ENCODE measurements at places on chromosomes 6 and 20.

DNA sequence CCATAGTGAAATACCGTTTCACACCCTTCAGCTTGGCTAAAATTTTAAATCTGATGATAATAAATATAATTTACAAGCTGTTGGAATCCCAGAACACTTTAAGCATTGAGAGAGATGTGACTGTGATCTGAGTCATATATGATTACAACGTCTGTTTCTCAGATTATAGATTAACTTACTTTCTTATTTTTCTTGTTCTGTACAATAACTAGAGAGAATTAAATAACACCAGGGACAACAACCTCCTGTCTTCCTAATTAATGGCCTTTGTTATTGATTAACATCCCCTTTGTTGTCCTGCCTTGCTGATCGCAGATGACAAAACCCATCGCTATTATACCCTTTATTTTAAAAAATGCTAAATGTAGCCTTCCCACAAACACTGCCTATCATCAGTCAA, 87.8 kb upstream of the EZR start:
- DNase-seq, result no peak

GRCh38 chr6:141173529-141173928, 959.2 kb upstream of the GJE1 start:
- DNase-seq, result no peak

GRCh38 chr6:101847690-101848089, 454.2 kb downstream of the GRIK2 start:
- DNase-seq, result no peak

DNA sequence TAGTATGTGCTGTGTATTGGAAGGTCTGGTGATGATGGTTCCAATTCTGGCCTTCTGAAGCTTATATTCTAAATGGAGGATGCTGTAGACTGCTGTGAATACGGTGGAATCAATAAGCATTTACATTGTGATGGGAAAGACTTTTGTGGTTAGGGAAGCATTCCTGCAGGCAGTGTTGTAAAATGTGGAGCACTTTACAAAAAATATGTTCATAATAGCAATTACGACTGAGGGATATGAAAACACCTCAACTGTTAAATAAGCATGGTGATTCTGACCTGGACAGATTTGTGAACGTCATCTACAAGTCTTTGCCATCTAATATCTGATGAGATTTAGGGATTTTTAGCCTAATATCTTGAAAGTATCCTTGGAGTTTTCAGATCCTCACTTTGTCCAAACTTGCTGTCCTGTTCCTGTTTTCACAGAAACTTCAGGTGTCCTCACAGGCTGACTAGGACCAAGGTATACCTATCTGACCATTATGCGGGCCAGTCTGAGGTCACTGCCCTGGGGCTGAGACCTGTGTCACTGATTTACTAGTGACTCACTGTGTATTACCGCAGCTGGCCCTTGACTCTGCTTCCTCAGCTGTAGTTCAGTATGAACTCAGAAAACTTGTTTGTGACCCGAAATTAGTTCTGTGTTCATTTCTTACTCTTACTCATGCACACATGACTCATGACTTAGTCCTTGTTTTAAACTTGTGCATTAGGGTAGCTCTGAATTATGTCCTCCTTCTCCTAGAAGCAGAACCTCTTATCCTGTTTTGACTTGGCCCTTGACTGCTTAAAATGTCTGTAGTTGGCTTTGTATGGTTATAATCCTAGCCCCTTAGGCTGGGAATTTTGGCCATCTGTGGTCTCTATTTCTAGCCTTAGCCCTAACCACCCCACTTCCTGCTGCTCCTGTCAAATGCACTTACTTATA, 343.0 kb downstream of the CDKAL1 start:
- peak; percentile 33 for DNase-seq

- DNase-seq, result no peak
These were observed 279.6 kb upstream of the JARID2 start for GRCh38 chr6:14966096-14966905.

DNA sequence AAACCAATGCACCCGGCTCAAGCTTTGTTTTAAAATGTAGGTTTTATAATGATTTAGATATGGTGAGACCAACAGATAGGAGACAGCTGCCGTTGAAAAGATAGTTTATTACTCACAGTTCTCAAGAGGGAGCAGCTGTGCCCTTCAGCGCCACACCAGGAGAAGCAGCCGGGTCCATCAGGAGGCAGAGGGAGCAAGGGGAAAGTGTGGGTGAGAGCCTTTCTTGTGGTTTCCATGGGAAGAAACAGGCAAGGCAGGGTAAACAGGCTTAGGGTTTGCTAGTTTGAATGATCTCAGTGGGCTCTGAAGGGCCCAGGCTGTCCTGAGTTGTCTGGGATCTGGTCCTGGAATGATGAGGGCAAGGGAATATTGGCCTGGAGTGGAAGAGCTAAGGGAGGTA, 117.7 kb upstream of the PLCB4 start:
- DNase-seq, result no peak

GRCh38 chr6:137171824-137172733, 1.4 kb downstream of the IL22RA2 start:
- no peak for DNase-seq

DNA sequence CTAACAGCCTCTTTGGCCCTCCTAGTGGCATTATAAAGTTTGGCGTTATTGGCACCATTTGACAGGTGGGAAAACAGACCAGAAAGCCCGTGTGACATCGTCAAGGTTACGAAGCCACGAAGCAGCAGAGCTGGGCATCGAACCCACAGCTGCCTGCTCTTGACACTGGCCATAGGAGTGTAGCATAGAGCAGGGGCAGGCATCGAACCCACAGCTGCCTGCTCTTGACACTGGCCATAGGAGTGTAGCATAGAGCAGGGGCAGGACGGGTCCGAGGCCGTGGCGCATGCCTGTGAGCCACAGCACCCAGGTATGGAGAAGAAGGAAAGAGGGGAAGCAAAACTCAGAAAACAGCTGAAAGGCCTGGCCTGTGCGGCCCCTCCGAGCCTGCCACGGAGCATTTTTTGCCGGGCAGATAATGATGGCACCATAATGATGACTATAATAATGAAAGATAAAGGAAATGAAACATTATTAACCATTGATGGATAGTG, 33.1 kb downstream of the CDH4 start:
- DNase-seq, result no peak

DNA sequence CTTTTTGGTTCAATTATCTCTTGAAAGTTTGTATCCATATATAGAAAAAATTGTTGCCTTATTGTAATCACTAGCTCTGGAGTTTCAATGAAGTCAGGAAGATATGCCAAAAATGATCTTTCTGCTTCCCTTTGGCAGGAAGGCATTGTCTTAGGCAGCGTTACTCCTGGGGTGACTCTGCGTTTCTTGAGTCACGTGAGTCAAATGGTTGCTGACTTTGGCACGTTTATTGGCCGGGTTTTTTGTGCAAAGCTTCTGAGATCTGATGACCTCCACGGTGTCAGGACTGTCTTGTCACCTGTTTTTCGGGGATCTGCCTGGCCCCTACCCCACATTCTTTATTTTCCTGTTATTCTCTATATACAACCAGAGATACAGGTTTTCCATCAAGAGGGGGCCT, 10.4 kb downstream of the PHACTR3 start:
- DNase-seq, result no peak

GRCh38 chr6:88167352-88167937, 1.3 kb upstream of the CNR1 start:
- DNase-seq, result peak; percentile 31

GRCh38 chr6:4545893-4546292, 230.3 kb upstream of the CDYL start:
- no peak for DNase-seq

DNA sequence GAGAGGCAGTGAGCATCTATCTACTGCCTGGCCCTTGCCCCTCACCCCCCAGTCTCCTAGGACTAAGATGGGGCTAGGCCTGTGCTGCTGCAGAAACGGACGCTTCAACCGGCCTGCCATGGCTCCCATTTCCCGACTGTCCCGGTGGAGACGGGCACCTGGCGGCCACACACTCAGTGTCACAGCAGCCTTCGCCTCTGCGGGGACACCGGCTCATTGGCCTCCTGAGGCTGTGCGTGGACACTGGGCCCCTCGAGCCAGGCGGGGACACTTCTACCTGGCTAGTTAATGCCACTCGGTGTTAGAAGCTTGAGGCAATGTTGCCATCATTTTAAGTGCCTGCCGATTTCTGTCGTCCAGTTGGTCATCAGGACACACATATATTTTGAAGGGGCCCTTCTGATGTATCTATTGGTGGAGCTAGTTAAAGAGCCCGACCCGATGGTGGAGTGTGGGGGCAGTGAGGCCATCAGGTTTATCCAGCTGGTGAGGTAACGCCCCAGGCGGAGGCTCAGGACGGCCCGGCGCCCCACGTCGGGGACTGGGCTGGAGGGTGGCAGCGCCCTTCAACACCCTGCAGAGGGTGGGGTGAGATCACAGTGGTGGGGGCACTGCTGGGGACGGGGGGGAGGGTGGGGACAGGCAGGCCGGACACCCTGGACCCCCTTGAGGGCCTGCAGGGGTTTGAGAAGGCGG, 58.9 kb upstream of the GATA5 start:
- DNase-seq, result no peak

- no peak for DNase-seq
These were observed 52.8 kb upstream of the RIPOR2 start for GRCh38 chr6:24988562-24988961.

DNA sequence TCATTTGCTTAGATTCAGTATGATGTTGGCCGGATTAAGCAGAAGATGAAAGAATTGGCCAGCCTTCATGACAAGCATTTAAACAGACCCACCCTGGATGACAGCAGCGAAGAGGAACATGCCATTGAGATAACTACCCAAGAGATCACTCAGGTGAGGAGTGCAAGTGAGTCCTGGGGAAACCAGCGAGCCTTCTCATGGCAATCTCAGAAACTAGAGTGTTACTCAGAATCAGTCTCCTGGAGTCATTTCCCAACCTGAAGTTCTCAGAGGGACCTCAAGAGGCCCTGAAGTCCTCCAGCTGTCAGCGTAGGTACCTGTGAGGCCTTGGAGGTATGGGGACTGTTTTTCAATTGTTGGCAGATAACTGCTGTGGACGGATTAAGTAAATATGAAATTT, 16.9 kb downstream of the STX16 start:
- no peak for DNase-seq

DNA sequence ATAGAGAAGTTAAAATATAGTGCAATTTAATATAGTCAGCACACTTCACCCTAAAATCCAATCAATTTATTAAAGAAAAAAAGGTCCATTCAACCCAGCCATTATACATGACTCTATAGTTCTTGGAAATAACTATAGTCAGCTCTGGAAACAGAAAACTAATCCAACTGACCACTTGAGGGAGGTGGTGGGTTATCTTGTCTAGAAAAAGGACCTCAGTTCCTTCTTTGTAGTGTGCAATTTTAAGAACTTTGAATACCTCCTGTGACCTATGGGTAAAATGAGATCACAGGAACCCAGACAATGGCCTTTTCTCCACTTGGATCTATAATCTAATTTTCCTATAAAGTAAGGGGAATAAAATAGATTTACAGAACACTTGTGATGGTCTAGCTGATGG, 163.6 kb upstream of the CENPW start:
- DNase-seq, result no peak

- DNase-seq, result no peak
These were observed 2.8 kb downstream of the FOXS1 start for GRCh38 chr20:31842471-31843157.

DNA sequence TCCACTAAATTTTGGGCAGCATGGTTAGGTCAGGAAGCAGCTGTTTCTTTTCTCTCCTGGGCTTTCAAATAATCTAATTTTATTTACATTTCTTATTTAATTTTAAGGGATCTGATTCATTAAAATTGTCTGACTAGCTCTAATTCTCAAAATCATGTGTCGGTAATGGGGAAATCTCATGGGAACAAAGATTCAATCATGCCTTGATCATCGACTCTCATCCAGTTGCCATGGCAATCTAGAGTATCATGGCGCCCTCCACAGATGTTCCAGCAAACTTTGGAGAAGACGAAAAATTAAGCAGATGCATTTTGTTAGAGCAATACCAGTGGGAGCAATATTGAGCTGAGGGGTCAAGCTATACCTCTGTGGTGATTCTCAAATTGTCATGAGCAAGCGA, 358.0 kb upstream of the CDH4 start:
- no peak for DNase-seq

- peak; percentile 43 for DNase-seq
These were observed 1.1 kb upstream of the BEND6 start for GRCh38 chr6:56953597-56954402.

- no peak for DNase-seq
These were observed 312.2 kb downstream of the BTBD3 start for GRCh38 chr20:12229891-12230290.

- DNase-seq, result no peak
These were observed 96.0 kb upstream of the PRND start for GRCh38 chr20:4625687-4626086.

DNA sequence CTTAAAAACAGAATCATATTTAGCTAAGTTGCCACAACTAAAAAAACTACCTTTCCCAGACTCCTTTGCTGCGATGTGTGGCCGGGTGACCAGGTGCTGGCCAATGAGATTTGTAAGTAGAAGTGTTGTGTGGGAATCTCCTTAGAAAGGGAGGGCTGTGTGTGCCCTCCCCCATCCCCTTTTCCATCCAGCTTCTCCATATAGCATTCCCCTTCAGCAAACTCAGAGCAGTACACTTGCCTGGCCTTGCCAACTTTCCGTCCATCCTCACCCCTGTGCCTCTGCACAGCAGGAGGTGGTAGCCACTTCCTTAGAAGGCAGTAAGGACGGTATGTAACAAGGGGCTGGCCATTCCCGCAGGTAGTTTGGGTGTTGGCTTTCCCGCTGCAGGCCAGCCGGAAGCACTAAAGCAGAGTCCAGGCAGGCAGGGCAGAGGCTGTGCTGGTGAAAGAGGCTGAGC, 22.3 kb upstream of the KCNK16 start:
- DNase-seq, result no peak

DNA sequence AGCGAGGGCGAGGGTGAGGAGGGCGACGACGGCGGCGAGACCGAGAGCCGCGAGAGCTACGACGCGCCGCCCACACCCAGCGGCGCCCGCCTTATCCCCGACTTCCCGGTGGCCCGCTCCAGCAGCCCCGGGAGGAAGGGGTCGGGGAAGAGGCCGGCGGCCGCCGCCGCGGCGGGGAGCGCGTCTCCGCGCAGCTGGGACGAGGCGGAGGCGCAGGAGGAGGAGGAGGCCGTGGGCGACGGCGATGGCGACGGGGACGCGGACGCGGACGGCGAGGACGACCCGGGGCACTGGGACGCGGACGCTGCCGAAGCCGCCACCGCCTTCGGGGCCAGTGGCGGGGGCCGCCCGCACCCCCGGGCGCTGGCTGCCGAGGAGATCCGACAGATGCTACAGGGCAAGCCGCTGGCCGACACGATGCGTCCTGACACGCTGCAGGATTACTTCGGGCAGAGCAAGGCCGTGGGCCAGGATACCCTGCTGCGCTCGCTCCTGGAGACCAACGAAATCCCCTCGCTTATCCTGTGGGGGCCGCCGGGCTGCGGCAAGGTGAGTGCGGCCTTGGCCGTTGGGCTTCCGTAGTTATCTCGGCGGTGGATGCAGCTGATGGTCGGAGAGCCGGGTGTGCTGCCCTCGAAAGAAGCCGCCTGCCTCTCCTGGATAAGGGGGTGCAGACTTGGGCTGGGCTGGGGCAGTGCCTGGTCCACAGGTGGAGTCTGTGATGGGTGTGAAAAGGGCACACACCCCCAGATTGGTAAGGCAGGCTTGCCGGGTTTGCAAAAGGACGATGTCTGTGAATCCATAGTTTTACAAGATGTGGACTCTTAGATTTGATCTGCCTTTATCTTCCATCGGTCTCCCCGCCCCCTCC, 938 bp downstream of the WRNIP1 start:
- DNase-seq, result no peak

- no peak for DNase-seq
These were observed 626.8 kb upstream of the ARID1B start for GRCh38 chr6:156150391-156150790.

All from activated T-cell treated with anti-CD3 and anti-CD28 coated beads, Interleukin-2, amount 50 U/mL, for 24 hours (primary cell).